ENCODE measurements at places on chromosomes 5 and 9.
A peak's percentile ranks its signal among the peaks of the same experiment; 100 is the strongest.

DNA sequence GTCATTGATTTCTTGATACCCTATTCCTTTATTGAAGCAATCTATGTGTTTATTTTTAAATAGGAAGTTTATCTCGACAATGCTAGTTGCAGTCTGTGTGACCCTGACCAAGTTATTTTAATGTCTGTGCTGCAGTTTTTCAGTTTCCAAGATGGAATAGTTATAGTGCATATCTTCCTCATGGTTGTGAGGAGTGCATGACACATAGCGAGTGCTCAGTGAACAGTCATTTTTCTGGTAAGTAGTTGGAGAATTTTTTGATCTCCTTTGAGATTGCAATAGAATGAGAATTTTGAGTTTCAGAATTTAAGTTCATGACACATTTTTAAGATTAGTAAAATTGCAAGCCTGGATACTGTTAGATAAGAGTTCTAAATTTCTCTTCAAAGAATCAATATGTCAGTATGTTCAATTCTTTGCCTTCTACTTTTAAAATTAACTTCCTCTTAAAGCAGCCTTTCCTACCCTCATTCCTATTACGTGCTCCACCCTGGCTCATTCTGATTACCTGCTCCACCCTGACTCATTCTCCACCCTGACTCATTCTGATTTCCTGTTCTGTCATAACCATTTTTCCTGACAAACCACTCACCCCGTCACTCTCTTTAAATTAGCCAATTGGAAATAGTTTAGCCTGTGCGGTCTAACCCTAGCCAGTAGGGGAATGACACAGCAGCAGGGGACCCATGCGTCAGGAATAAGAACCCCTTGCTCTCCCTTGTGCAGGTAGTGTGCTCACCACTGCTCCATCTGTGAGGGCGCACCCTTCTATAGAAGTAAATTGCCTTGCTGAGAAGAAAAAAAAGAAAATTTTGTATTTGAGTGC lies 30.7 kb downstream of the SPIN1 start:
- no peak for DNase-seq

GRCh38 chr5:74660140-74660539 lies 19.6 kb upstream of the ENC1 start:
- DNase-seq, result no peak

GRCh38 chr5:139725073-139725830 lies 70.4 kb upstream of the PSD2 start:
- no peak for DNase-seq

GRCh38 chr5:177495243-177496060 lies 2.0 kb downstream of the PDLIM7 start:
- DNase-seq, result peak; percentile 34

GRCh38 chr9:7542126-7542525 lies 257.5 kb downstream of the DMAC1 start:
- DNase-seq, result peak; percentile 35

GRCh38 chr5:1312993-1313833 lies 18.3 kb upstream of the TERT start:
- peak; percentile 7 for DNase-seq

GRCh38 chr9:110029429-110029955 lies 178.5 kb downstream of the C9orf152 start:
- no peak for DNase-seq

- DNase-seq, result no peak
Measured at GRCh38 chr9:77614645-77615044, 33.5 kb downstream of the GNA14 start.

DNA sequence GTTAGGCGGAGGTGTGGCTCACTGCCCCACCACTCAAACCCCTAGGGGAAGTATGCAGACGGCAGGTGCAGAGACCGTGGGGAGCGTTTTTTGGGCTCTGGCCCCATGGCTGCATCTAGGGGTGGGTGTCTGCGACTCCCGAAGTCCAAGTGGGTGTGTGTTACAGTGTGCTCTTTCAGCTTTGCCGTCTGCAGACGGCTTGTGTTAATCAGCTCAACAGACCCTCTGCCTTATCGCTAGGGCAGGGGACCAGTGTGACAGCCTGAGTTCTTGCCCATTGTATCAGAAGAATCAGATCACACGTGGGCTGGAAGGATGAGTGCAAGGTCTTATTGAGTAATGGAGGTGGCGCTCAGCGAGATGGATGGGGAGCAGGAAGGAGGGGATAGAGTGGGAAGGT lies 162.8 kb downstream of the ENC1 start:
- DNase-seq, result peak; percentile 50

- no peak for DNase-seq
Measured at GRCh38 chr5:133466556-133467334, 145.6 kb downstream of the FSTL4 start.

DNA sequence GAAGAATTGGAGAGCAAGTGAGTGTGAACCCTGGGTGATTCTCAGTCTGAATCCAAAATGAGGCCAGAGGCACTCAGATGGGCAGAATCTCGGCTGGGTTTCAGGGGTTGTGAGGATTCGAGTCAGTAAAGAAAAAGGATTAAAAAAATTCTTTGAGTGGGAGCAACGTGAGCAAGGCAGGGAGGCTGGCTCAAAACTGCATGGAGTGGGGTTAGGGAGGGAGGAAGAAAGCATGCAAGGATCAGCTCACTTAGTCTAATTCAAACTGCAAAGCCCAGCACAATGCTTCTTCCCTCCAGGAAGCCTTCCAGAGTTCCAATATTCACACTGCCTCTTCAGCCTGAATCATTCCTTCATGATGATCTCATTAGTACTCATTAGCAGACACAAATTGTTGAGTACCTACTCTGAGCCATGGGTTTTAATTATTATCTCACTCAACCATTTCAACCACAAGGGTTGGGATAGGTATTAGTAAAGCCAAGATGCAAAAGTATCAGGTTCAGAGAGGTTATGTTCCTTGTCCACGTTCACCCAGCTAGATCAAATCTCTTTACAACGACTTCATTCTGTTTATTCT lies 95.8 kb downstream of the BRINP1 start:
- DNase-seq, result no peak

DNA sequence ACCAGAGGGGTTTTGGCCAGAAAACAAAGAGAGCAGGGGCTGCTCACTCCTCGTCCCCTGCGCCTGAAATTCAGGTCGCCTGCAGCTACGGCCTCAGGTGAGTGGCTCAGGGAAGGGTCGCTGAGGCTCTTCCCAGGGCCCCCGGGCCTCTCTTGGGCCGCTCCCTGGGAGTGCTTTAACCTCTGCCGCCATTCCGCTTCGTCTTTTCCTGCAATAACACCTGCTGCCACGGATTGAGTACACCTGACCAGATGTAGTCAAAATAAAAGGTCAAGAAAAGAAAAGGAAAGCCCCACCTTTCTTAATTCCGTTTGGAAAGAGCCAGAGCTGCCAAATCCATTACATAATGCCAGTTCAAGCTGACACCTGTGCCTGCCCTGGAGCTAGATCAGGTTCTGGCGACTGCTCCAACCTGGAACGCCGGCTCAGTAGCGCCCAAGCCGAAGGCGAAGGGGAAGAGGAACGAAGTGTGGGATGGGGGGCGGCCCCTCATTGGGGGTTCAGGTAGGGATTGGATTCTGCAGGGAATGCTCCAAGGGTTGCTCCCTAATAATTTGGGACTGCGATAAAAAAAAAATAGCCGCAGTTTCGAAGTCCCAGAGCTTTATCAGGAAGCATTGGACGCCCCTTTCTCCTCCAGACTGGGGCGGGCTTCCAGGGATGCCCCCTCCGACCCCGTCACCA lies 193.9 kb downstream of the MEF2C start:
- no peak for DNase-seq

- no peak for DNase-seq
Measured at GRCh38 chr5:117262572-117263131, 688.0 kb upstream of the SEMA6A start.

GRCh38 chr5:147532156-147532555 lies 22.3 kb upstream of the DPYSL3 start:
- DNase-seq, result no peak

- no peak for DNase-seq
Measured at GRCh38 chr5:20524991-20525529, 537.1 kb upstream of the CDH18 start.

GRCh38 chr9:129383561-129384490 lies 205.8 kb upstream of the IER5L start:
- DNase-seq, result peak; percentile 40

GRCh38 chr5:77452351-77452750 lies 39.8 kb downstream of the WDR41 start:
- no peak for DNase-seq

DNA sequence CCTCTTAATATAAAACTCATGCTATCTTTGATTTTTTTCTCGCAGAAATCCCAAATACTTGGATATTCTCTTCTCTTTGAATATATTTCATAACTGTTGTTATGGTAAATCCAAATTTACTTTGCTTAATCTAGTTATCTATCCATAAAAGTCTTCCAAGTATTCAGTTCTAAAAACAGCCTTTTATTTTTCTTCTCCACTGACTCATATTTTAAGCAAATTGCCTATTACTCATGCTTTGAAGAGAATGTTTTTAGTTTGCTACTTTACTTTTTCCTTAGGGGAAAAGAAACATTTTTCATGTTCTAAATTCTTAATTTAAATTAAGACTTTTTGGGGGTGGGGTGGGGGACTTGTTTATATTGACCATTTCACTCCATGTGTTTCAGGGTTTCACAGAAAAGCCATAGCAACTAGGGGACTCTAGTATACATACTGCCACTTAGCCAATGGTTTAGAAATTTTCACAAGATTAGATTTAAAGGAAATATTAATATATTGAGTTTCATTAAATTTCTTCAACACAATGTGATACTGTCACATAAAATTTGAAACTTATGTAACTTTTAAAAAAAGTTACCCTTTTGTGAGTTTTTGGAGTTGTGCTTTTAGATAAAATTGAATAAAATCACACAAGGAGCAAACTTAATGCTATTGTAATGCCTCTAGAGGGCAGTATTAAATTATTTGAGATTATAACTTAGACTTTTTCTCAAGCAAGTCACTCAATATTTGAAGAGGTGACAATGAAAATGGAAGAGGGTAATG lies 545.8 kb upstream of the ARRDC3 start:
- DNase-seq, result no peak

GRCh38 chr9:88533951-88534455 lies 975 bp upstream of the NXNL2 start:
- no peak for DNase-seq

GRCh38 chr5:91110686-91111085 lies 272.4 kb downstream of the ARRDC3 start:
- DNase-seq, result no peak

GRCh38 chr9:108377382-108377781 lies 478.4 kb downstream of the ACTL7B start:
- no peak for DNase-seq

DNA sequence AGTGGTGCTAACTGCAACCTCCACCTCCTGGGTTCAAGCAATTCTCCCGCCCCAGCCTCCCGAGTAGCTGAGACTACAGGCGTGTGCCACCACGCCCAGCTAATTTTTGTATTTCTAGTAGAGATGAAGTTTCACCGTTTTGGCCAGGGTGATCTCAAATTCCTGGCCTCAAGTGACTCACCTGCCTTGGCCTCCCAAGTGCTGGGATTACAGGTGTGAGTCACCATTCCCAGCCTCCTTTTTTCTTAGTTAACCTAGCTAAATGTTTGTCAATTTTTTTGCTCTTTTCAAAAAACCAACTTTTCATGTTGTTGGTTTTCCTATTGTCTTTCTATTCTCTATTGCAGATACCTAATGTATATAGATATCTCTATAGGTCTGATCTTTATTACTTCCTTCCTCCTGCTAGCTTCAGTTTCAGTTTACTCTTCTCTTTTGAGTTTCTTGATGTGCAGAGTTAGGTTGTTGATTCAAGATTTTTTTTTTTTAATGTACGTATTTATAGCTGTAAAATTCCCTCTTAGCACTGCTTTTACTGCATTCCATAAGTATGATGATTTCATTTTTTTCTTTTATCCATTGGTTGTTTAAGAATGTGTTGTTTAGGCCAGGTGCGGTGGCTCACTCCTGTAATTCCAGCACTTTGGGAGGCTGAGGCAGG lies 32.9 kb downstream of the FGD3 start:
- no peak for DNase-seq

- no peak for DNase-seq
Measured at GRCh38 chr5:171667341-171668096, 118.1 kb upstream of the SMIM23 start.

DNA sequence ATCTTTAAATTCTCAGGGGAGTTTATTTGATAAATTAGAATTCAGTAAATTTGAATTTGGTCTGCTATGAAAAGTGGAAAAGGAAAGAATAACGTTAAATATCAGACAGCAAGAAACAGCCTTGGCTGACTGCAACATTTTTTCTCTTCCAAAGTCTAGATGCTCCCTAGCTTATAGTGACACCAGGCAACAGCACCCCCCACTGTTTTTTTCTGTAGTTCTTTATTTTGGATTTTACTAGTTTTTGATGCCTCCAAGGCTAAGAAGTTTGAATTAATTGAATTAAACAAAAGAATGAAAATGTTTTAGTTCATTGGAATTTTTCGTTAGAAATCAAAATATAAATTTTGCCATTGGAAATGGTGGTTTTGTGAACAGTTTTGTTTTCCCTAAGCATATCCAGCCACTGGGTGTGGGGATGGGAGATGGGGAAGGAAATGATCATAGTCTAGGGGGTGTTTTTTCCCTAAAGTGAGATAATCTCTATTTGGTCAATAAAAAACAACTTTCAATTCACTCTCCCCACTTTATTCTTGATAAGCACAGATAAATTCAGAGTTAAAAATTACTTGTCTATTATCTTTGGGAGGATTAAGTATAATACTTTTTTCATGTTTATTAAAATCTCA lies 199.3 kb upstream of the CD180 start:
- no peak for DNase-seq
